ENCODE measurements at places on chromosomes 12 and 14.

- no peak for DNase-seq
These were observed 20.0 kb downstream of the GAS2L3 start for GRCh38 chr12:100593490-100593889.

GRCh38 chr12:81809829-81810595 lies 50.9 kb upstream of the PPFIA2 start:
- DNase-seq = no peak

- no peak for DNase-seq
These were observed 140.1 kb downstream of the SYNE2 start for GRCh38 chr14:63992858-63993257.

GRCh38 chr14:93643127-93643526 lies 145.2 kb downstream of the PRIMA1 start:
- DNase-seq = no peak

- DNase-seq = no peak
These were observed 176.7 kb downstream of the DPF3 start for GRCh38 chr14:72717220-72717619.

DNA sequence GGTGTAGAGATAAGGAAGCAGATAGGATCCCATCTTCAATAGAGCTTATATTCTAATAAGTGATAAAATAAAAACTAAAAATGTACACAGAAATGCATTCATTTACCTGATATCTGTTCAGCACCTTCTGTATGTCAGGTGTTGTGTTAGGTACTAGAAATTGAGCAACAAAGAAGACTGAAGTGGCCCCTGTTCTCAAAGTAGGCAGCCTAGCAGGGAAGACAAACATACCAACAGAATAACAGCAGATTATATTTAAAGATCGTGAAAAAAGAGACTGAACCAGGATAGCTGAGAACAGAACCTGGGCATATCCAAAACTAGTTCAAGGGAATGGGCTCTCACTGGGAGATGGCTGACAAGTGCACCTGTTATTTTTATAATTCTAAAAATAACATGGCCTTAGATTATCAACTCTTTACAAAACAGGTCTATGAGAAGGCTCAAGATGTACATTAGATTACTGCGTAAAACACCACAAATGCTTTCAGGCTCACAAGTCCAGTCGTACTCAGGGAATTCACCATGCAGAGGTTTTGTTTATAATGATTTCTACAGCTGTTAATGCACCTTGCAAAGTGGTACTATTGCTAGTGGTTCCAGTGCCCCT lies 16.4 kb downstream of the ANO6 start:
- DNase-seq = no peak

GRCh38 chr14:65277580-65278270 lies 134.8 kb upstream of the FUT8 start:
- no peak for DNase-seq

- DNase-seq = no peak
These were observed 14.3 kb downstream of the EXOC3L4 start for GRCh38 chr14:103108749-103109207.

DNA sequence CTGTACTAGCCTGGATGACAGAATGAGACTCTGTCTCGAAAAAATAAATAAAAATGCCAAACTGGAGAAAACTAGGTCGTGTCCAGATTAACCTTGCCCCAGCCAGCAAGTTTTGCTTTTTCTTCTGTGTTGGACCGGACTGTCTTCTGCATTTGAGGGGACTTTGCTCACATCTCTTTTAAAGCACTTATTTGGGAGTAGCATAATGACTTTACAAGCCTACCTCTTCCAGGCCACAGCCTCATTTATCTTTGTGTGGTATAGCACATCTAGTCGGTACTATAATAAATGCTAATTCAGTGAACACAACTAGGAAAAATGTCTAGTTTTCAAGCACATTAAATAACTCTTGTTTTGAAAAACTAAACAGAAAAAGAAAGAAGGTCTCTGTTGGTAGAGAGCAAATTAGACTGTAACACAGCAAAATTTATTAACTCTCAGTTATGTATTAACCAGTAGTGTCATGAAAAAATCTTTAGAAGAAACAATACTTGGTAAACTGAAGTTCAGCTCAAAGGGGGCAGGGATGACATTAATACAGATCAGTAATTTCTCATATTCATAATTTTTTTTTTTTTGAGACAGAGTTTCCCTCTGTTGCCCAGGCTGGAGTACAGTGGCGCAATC lies 52.0 kb downstream of the WDHD1 start:
- no peak for DNase-seq

GRCh38 chr14:89164168-89165073 lies 252.6 kb downstream of the FOXN3 start:
- DNase-seq = no peak

- no peak for DNase-seq
These were observed 903 bp downstream of the BRF1 start for GRCh38 chr14:105299654-105300541.

DNA sequence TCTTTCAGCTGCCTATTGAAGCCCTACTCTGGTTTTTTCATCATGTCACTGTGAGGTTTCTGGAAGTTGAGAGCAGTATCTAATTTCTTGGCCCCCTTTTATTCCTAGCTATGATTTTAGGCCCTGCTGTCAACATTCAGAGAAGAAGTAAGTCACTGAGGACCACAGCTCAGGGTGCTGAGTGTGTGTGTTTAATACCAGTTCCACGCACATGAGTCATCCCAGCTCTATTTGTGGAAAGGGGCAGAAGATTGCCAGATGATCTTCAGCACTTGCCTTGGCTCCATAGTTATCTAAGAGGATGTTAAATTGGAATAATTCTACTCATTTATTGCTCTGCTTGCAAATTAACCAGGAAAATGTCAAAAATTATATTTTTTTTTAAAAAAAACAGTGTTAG lies 65.5 kb upstream of the SLC38A4 start:
- DNase-seq = no peak

- no peak for DNase-seq
These were observed 8.6 kb downstream of the SLC38A6 start for GRCh38 chr14:60989599-60989998.
